Activated T-cell treated with anti-CD3 and anti-CD28 coated beads, Interleukin-2, amount 50 U/mL, for 4 hours (primary cell): ENCODE measurements at places on chromosomes 3 and 15.

GRCh38 chr15:59746777-59747176 is 57.7 kb upstream of the BNIP2 start:
- DNase-seq, result no peak

- no peak for DNase-seq
These were observed 8.3 kb downstream of the ZNF710 start for GRCh38 chr15:90009301-90010022.

- no peak for DNase-seq
These were observed 22.1 kb downstream of the UBE3A start for GRCh38 chr15:25416693-25417092.

DNA sequence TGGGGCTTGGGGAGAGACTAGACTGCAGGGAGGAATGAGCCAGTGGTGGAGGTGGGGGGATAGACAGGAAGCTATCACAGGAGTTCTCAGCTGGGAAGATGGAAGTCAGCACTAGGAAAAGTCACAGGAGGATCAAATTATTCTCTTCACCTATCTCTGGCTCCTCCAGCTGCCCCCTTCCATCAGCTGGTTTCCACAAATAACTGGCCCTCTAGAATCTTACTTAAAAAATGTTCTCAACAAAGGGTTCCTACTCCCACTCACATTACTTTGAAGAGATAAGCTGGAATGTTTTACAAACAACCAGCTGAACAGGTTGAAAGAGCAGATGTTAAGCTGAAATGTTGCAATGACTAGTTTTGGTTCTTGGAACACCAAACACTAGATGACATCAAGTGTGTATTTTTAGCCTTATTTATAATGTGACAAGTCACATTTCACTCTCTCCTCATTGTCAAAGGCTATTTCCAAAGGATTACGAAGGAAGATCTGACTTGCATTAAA is 102.7 kb upstream of the AADACL2 start:
- DNase-seq, result no peak

- no peak for DNase-seq
These were observed 19.9 kb upstream of the EXOG start for GRCh38 chr3:38476157-38476756.

GRCh38 chr3:194998417-194998816 is 272.5 kb downstream of the XXYLT1 start:
- DNase-seq, result no peak

GRCh38 chr15:95559875-95560394 is 770.6 kb upstream of the NR2F2 start:
- no peak for DNase-seq

DNA sequence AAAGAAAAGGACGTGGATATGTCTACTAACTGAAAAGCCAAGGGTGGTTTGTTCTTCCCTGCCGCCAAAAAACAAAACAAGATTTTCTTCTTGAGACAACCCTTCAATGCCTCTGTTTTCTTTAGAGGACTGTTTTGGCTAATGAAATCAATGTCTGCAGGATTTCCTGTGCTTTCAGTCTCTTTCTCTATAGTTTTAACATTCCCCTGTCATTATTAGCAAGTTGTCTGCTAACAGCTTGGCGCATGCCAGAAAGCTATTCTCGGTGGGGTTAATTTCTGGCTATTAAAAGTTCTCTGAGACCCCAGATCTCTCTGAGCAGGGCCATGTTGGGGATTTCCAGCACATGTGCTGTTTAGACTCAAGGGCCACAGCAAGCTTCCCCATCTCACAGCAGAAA is 56.7 kb downstream of the ITPR1 start:
- no peak for DNase-seq

DNA sequence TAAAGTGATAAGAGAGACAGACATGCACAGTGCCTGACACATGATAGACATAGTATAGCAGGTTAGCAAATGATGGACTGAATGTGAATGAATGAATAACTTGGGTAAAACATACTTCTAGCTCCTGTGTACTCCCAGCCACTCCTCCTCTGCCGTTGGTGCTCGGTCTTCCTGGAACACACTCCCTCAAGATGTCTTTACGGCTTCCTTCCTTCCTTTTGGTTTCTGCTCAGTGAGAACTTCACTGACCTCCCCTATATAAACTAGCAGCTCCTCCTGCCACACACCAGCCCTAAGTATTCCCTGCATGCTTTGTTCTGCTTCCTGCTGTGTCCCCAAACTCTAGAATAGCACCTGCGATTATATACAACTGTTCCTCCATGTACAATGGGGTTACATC is 50.2 kb downstream of the RAD54L2 start:
- no peak for DNase-seq

DNA sequence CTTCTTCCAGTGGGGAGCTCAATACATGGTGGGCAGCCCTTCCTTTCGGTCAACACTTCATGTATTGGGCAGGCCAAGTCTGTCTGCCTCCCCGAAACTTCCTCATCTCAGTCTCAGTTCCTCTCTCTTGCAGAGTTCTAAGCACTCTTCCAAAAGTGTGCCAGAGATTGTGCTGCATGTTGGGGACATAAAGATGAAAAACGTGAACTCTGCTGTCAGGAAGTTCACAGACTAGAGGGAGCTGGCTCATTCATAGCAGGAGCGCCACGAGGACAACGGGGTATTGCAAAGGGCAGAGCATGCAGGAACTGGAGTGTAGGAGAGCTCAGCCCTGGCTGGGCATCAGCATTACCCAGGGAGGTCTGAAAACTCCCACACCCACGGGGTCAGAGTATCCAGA is 15.3 kb upstream of the EPHB3 start:
- DNase-seq, result no peak

- no peak for DNase-seq
These were observed 196.4 kb downstream of the UACA start for GRCh38 chr15:70566989-70567388.
